IPS DF 6.9 (cell line): ENCODE measurements at places on chromosomes 3 and 15.
A peak's percentile ranks its signal among the peaks of the same experiment; 100 is the strongest.

- DNase-seq = peak; percentile 83
Measured at GRCh38 chr3:176505878-176506621, 691.2 kb downstream of the TBL1XR1 start.

DNA sequence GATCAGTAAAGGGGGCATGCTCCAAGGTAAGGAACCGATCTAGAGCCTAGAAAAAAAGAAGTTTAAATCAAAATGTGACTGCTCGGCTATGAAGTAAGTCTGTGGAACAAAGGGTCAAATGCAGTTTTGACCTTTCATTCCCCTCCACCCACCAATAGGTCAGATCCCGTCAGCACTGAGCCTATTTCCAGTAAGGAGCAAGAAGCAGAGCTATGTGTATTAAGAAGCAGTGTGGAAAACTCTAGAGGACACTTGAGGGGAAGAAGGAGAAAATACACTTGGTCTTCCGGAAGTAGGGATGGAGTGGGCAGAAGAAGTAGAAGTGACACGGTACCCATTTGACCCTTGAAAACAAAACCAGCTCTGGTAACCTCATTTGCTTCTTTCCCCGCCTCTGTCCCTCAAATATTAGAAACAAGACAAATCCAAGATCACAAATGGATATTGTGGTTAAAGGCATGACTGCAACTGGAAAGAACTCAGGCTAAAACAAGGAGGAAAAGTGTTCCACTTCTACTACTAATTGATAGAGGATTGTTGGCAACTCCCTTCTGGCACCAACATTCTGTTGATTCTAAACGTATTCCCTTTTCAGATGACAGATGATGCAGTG lies 888.3 kb upstream of the NR2F2 start:
- no peak for DNase-seq

DNA sequence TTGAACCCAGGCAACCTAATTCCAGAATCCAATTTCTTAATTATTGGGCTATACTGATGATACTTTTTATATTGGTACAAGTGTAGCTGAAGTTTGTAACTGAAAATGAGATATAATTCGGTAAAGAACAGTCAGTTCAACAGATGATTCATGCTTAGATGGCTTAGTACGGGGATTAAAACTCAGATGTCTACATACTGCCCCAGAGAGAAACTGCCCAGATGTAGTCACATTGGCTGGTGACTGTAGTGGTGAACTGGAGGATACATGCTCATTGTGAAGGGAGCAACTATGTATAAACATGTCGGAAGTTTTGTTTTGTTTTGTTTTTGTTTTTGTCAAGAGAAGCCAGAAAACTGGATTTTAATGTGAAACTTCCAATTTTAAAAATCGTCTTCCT lies 179.6 kb downstream of the ADAMTSL3 start:
- DNase-seq = no peak

- no peak for DNase-seq
Measured at GRCh38 chr3:111882194-111882593, 23.1 kb downstream of the PHLDB2 start.

DNA sequence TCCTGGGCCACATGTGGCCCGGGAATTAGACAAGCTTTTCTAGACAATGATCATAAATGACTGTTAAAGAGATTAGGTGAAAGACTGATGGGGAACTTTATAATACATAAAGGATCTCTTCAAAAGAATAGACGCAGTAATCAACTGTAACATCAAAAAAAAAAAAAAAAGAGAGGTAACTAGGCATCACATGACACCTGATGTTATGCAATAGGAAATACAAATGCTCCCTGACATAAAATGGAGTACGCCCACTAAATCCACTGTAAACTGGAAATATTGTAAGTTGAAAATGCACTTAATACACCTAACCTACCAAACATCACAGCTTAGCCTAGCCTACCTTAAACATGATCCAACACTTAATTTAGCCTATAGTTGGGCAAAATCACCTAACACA lies 27.2 kb downstream of the GSK3B start:
- DNase-seq = no peak

- no peak for DNase-seq
Measured at GRCh38 chr3:197331131-197331530, 32.7 kb upstream of the DLG1 start.

GRCh38 chr15:38351466-38351865 lies 98.8 kb downstream of the SPRED1 start:
- no peak for DNase-seq

- DNase-seq = no peak
Measured at GRCh38 chr3:176412771-176413170, 784.5 kb downstream of the TBL1XR1 start.

GRCh38 chr15:74382004-74382816 lies 14.8 kb upstream of the CYP11A1 start:
- peak; percentile 84 for DNase-seq

DNA sequence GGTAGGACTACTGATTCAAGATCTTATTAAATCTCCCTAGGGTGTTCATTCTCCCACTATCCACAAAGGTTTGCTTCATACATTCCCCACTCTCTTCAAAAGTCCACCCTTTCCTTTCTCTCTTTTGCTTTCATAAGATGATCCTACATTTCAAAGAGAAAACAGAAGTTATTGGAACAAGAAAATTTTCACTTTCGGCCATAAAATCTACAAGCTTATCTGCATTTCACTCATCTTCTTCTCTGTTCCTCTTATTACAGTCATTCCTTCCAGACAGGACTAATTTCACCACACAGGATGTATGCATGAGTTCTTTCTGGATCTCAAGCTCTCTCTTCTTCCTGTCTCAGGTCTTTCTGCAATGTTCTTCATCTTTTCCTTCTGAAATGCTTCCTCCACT lies 238.7 kb downstream of the ISL2 start:
- DNase-seq = no peak

DNA sequence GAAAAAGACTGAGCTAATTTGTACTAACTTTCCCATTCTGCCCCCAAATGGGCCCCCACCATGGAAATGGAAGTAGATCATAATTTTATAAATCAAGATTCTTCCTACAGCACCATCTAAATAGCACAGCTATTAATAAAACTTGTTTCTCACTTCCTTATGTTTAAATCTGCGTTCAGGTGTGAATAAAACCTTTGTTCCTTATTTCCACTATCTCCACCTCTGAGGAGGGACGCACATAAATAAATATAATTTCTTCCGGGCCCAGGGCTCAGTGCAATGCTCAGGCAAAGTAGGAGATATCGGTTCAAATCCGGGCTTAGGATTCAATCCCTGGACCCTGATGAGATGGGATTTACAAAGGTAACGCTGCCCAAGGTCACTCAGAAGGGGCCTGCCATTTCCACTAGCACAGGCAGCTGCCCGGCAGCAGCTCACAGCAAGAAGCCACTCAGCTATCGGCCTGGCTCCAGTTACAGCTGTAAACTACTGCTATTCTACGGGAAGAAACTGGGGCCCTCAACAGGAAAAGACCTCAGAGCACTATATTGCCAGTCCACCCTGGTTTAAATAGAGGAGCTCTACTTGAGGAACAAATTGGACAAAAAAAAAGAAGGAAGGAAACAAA lies 52.5 kb downstream of the FOXP1 start:
- no peak for DNase-seq

GRCh38 chr15:46848704-46849103 lies 868.6 kb upstream of the SEMA6D start:
- DNase-seq = no peak

DNA sequence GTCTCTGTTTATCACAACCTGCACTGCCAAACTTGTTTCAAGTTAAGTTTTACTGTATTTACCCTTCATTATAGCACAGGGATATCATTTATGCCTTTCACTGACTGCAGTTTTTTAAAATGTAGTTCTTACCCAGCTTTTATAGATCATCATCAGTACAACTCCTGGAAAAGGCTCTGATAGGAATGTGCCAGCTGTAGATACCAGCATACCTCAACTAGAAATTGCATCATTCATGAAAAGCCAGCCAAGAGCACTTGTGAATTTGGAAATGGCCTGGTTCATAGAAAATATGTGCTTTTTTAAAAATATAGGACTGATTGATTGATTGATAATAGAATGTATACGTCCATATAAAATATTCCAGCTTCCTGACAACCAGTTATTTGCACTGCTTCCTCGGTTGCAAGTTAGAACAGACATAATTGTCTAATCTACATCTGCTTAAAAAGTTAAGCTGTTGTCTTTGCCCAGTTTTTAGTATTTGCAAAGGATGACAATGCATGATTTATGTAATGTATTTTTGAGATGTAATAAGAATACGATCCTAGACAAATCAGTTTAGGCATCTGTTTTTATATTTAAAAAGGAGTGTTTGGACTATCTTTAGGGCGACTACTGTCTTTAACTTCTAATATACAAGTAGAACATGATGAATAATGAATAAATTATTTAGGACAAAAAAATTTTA lies 58.5 kb downstream of the DCUN1D1 start:
- no peak for DNase-seq

DNA sequence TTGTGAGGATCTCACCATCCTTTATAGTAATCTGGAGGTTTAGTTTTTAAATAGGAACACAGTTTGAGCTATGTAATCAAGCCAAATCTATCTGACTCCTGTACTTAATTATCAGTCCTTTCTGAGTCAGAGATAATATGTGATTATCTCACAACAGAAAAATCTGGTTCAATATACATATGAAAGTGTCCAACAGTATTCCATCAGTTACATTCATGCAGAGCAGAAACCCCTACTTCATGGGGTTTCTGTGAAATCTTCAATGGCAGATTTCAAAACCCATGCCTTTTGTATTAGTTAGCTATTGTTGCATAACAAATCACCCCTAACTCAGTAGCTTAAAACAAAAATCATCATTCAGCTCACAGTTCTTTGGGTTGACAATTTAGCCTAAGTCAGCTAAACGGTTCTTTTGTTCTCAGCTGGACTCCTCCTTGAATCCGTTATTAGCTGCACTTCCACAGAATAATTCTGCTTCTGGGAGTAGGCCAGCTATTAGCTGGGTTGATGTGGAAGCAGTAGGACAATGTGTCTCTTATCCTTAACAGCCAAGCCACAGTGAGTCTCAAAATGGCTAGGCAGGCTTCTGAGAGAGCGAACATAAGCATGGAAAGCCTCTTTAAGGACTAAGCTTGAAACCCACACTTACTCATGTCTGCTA lies 42.9 kb upstream of the ARPP21 start:
- DNase-seq = no peak

- DNase-seq = no peak
Measured at GRCh38 chr3:66113542-66113941, 74.8 kb upstream of the MAGI1 start.

- peak; percentile 68 for DNase-seq
Measured at GRCh38 chr3:68972358-68972979, 40.1 kb upstream of the TAFA4 start.

GRCh38 chr15:100559330-100559729 lies 30.6 kb upstream of the CERS3 start:
- no peak for DNase-seq

- DNase-seq = no peak
Measured at GRCh38 chr3:72690629-72691028, 157.6 kb downstream of the SHQ1 start.

GRCh38 chr3:67094774-67095173 lies 96.7 kb downstream of the KBTBD8 start:
- DNase-seq = no peak

GRCh38 chr3:158127250-158128219 lies 17.6 kb downstream of the RSRC1 start:
- DNase-seq = no peak

- no peak for DNase-seq
Measured at GRCh38 chr15:70789213-70789612, 25.9 kb upstream of the UACA start.

- DNase-seq = no peak
Measured at GRCh38 chr3:20054549-20054987, 14.3 kb downstream of the KAT2B start.

DNA sequence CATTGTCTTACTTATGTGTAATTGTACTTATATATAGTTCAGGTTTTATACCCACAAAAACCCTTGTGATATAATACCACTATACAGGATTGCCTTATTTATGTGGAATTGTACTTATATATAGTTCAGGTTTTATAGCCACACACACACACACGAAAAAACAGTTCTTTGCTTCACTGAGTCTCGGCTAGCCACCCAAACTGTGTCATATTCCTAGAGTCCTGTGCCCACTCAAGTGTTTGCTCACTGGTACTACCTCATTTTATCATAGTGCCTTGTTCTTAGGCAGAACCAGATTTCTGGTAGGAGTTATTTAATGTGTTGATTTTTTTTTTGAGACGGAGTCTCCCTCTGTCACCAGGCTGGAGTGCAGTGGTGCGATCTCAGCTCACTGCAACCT lies 12.5 kb downstream of the RASA2 start:
- no peak for DNase-seq

DNA sequence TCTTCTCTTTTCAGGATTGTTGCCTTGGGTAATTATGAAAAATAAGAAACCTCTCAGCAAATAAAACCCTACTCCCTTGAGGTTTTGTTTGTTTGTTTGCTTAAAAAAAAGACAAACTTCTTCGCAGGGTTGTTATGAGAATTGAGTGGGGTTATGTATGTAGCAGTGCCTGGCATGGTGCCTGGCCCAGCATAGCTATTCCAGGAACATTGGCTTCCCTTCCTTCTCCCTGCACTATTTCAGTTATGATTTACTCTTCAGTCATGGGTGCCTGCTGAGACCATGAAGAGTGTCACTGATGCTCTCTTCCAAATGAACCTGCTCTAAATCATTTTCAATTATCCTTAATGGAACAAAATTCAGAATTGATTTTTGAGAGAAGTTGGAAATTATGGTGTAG lies 283.5 kb upstream of the ROPN1 start:
- DNase-seq = no peak

GRCh38 chr3:66498687-66499621 lies 1.9 kb downstream of the LRIG1 start:
- no peak for DNase-seq

- DNase-seq = no peak
Measured at GRCh38 chr3:35651426-35651825, 12.1 kb downstream of the ARPP21 start.

DNA sequence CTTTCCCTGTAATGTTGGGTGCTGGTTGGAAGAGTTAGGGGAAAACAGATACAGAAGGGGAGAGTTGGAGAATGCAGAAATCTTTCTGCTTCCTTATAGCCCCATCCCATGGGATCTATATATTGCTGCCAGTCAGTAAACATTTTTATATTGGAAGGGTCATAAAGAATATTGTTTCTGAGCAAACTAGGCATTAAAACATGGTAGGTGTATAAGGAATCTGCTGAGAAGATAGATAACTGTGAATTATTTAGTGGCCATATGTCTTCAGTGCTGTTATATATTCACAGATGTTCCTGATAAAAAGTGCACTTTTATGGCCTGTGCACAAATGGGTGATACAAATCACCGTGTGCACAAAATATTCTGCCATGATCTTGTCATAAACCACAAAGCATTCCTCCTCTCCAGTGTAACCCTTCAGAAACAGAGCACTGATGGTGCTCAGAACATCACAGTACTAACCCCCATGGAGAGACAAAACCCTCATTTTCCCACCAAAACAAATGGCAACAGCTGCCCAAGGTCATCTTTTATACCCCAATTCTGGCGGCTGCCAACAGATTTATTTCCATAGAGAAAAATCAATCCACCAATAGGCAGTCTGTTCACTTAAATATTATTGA lies 269.3 kb downstream of the SLC9A9 start:
- no peak for DNase-seq

- no peak for DNase-seq
Measured at GRCh38 chr3:123653221-123653682, 68.4 kb upstream of the HACD2 start.

- no peak for DNase-seq
Measured at GRCh38 chr3:186221760-186222378, 113.0 kb upstream of the ETV5 start.

- DNase-seq = no peak
Measured at GRCh38 chr3:143302638-143303171, 183.1 kb downstream of the CHST2 start.

GRCh38 chr3:12782172-12782815 lies 14.2 kb upstream of the CAND2 start:
- DNase-seq = no peak
